ENCODE measurements at places on chromosomes 2 and 18.

DNA sequence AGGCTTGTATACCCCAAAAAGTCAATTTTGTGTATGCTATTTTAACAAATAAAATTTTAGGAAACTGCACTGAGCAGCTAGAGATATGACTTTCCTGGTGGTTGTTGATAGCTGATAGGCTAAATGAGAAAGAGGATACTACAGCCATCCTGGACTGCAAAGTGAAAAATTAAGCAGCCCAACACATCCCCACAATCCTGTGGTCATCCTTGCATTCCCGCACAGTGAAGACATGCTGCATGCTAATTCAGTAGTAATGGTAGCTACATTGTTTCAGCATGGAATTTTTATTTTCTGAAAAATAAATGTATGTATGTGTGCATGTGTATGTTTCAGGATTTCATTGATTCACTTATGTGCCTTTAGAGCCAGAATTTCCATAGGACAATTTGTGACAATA is 124.2 kb upstream of the CCDC68 start:
- no peak for DNase-seq

- DNase-seq: no peak
Observed at GRCh38 chr2:30486655-30487054, 39.6 kb downstream of the LCLAT1 start.

DNA sequence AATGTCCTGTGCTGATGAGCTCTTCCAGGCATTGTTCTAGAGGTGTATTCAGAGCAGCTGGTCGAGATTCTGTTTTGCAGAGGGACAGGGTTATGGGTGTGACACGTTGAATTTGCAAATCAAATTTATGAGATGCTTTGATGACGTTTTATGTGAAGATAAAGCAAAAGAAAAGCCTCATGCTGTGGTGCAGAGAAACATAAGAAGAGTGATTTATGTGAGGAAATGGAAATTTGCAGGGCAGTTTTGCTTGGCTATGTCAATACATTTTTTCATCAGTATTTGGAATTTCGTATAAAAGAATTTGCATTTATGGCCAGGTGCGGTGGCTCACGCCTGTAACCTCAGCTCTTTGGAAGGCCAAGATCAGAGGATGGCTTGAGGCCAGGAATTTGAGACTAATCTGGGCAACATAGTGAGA is 36.4 kb downstream of the TSN start:
- DNase-seq: no peak

GRCh38 chr2:37896319-37896718 is 28.8 kb upstream of the RMDN2 start:
- no peak for DNase-seq

DNA sequence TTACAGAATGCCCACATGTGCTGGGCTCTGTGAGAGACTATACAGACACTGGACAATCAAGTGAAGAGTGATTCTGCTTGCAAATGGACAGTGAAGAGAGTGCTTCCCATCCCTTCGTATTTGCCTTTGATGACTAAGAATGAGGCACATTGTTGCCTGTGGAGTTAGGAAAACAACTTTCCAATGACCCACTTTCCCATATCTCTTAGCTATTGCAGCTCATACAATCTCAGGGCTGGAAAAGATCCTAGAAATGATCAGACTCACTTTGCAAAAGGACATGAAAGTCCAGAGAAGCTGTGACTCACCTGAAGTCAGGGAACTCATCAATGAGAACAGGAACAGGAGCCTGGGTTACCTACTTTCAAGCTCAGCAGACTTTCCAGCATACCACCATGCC is 440.5 kb upstream of the TCF4 start:
- DNase-seq: no peak

DNA sequence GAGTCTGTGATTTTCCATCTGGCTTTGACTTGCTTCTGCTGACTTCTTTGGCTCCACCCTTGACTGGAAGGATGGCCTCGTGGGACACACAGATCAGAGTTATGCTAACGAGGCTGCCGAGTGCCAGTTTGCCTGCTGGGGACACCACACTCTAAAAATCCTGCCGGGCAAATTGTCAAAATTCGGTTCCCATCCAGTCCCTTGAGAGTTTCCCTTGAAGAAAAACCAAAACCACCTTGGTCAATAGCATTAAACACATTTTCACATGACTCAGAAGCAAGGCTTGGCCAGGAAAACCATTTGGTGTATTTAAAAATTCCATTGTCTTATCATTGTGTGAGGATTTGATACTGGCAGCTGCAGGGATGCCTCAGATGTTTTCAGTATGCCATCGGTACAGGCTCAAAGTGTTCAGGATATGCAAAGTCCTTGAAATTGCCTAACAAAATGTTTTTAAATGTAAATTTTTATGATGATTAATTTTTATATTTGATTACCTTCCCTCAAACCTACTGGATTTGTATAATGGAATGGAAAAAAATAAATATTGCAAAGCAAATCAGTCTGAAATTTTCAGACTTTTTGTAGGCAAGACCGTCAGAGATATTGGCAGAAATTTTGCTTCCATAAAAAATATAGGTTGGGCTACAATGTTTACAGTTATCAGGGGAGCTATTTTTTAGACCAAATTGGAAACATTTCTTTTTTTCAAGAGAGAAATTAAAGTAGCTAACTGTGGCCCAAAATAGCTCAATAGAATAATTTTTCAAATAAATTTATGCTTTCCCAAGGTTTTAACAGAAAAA is 41.6 kb downstream of the KCNE4 start:
- DNase-seq: no peak

All from stimulated activated CD4-positive, alpha-beta T cell treated with anti-CD3 and anti-CD28 coated beads, TNF-alpha, amount 100 ng/mL, for 1 hour (primary cell).